NCI-H1436 treated with DMSO at 0.1 percent for 48 hours (cell line): ENCODE measurements at places on chromosomes 6 and 20.

DNA sequence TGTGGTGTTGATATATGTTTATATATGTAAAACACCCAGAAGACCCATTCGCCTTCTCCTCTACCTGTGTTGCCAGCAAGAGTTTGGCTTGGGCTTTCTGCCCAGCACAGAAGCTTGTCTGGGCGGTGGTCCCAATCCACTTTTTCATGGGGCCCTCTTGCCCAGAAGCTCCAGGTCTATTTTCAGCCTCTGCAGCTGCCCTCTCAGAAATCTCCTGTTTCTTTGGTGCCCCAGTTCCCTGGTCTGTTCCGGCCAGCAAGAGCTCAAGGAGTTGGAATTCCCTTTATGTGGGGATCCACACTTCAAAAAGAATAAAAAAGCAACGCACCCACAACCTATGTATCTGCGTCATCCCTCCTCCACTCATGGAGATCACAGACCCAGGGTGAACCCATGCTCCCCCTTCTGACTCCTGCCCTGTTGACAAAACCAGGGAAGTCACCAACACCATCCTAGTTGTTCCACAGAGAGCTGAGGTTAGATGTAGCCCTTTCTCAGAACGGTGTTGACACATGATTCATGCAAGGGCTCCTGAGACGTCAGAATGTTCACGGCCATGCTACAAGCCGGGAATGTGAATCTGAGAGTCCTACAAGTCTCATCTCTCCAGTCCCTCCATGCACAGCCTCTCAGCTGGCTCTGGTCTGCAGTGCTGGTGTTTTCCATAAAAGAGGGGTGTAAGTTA, 156.8 kb upstream of the RIN2 start:
- no peak for DNase-seq

GRCh38 chr6:146670161-146670560, 71.4 kb downstream of the ADGB start:
- DNase-seq: no peak

- DNase-seq: no peak
Observed at GRCh38 chr6:89387516-89388201, 24.4 kb downstream of the RRAGD start.

- DNase-seq: no peak
Observed at GRCh38 chr6:29792123-29793035, 35.2 kb upstream of the HLA-G start.

- no peak for DNase-seq
Observed at GRCh38 chr6:17902974-17903373, 84.5 kb downstream of the KIF13A start.

DNA sequence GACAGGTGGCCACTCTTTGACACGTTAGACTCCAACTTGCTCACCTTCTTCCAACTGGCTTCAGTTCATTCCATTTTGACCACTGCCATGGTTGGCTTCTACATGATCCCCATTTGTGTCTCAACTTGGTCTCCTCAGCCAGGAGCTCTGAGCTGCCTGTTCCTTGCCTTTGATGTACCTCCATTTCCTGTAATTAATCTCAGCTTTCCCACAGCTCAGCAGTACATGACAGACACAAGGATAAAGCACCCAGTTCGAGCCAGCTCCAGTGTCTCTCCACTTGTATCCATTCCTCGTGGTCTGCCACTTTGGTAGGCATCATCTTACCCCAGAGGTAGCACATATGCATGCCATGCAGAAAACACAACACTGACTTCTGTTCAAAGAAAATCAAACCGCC, 161.0 kb downstream of the TSHZ2 start:
- no peak for DNase-seq

- DNase-seq: no peak
Observed at GRCh38 chr6:33742837-33743236, 3.9 kb downstream of the IP6K3 start.

DNA sequence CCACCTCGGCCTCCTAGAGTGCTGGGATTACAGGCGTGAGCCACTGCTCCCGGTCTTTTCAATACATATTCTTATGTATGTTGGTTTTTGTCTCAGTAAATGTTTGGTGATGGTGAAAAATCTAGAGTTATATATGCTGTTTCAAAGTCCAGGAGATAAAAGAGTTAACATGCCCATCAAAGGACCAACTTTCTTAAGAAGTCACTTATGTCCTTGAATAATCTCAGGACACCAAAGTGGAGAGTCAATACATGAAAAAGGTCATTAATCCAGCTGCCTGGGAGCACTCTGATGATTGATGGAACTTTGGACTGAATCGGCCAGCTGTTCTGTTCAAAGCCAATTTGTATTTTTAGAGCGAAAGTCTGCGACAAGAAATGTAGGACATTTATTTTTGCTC, 59.8 kb upstream of the HDAC2 start:
- no peak for DNase-seq

DNA sequence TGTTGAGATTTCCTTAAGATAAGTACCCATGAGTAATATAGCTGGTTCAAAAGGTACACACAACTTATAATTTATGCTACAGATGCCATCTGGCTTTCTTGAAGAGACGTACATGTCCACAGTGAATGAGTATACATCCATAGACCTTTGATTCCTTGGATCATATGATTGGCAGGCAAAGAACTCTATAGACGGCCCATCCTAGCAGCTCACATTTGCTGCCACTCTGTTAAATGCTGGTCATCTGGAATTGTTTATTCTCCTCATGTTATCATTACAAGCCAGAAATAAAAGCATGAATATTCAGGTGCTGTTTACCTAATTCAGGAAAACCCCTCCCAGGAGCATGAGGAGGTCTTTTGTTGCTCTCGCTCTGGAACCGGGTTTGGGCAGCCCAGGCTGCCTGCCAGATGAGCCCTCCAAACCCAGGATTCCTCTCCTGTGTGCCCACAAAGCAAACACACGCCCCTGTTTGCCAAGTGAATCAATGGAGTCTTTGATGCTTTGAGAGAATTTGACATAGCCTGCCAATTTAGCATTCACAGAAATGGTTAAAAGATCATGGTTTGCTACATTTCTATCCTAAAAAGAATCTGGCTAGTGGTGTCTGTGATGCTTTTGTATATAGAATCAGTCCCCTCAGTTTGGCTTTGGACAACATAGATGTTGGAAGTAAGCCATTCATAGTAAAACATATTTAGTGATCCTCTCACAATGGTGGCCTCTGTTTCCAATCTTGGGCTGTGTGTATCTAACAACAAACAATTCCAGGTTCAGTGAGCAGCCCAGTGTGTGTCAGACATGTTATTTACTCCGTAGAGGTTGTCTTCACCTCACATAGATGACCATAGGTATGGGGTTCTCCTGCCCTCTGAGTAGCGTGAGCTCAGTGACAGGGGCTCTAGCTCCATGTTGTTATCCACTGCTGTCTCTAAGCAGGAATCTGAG, 17.5 kb upstream of the PLCG1 start:
- no peak for DNase-seq

- no peak for DNase-seq
Observed at GRCh38 chr6:54267798-54268197, 40.4 kb upstream of the TINAG start.

- no peak for DNase-seq
Observed at GRCh38 chr20:48794360-48794759, 33.4 kb downstream of the PREX1 start.

GRCh38 chr20:3777381-3777715, 3.9 kb downstream of the SPEF1 start:
- no peak for DNase-seq

GRCh38 chr20:31605902-31606803, 1.1 kb downstream of the ID1 start:
- DNase-seq: no peak

DNA sequence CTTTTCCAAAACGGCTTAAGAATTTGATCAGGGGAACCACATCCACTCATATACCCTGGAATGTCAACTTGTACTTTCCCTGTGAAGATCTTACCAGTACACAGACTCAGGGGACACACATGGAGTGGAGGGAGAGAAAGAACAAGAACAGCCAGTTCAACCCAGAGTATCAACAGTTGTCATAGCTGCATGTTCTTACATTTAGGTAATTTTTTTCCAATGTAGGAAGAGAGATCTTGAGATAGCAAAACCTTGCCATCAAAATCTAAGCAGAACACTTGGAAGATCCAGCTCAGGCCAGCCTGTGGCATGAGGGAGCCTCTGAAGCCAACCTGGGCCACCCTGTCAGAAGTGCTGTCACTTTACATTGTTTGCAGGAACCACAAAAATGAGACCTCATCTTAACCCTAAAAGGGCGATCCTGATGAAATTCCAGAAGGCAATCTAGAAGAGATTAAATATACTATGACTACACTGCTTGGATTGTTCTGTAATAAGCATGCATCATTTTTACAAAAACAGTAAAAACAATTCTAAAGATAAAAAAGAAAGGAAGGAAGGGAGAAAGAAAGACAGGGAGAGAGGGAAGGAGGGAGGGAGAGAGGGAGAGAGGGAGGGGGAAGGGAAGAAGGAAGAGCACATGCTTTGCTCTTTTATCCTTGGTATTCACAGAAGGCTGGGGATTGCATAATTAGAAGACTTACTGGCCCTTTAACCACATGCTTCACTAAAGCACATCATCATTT, 124.7 kb upstream of the TCF21 start:
- no peak for DNase-seq

DNA sequence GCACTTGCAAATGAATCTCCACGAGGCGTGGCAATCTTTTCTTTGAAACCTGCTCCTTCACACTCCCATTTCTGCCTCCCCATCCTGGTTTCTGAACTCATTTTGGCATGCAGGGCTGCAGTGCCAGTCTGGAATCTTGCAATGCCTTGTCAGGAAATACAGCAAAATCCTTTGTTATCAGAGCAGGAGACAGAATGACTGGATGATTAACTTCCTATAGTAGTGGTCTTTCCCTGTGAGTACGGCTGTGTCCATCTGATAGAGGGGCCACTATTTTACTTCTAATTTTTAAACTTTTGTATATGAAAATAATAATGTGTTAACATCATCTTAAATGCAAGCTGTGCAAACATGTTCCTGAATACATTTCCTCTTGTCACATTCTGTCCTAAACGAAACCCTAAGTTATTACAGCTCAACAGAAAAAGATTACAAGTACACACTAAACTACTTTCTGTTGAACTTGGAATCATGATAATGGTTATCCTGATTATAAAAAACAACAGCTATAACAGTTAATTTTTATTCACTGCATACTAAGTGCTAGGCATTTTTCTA, 140.2 kb downstream of the KIF13A start:
- no peak for DNase-seq

DNA sequence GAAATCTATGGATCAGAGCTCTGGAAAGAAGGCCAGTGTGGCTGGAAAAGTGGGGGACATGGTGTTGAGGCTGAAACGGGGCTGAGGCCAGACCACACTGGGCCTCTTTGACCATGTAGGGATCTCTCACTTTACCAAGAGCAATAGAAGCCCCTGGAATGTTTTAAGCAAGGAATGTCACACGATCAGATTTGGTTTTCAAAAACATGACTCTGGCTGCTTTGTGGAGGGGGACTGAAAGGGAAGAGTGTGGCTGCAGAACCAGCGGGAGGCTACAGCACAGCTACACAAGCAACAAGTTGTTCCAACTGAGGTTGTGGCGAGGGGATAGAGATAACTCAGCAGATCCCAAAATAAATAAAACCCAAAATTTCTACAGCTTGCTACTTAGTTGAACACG, 346.0 kb downstream of the NRN1 start:
- DNase-seq: no peak

- DNase-seq: peak; percentile 36
Observed at GRCh38 chr6:28353981-28354676, 4.4 kb downstream of the ZKSCAN3 start.

- no peak for DNase-seq
Observed at GRCh38 chr6:7060769-7061516, 46.8 kb upstream of the RREB1 start.

- no peak for DNase-seq
Observed at GRCh38 chr6:150238336-150238741, 95.5 kb downstream of the PPP1R14C start.

DNA sequence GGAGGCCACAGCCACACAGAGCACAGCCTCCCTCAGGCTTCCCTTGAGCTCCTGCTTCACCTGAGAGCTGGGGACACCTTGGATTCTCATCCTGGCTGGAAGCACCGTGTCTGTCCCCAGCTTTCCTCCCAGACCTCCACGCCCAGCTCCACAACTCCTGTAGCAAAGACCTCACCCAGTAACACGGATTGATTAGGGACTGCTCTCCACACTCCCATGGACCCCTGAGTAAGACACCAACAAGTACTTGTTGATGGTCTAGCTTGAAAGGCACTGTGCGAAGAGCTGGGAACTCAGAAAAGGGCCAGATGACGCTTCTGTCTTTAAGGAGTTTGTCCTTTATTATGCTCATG, 109.6 kb downstream of the DLL1 start:
- DNase-seq: no peak

GRCh38 chr6:1749041-1749440, 139.3 kb downstream of the FOXC1 start:
- no peak for DNase-seq

DNA sequence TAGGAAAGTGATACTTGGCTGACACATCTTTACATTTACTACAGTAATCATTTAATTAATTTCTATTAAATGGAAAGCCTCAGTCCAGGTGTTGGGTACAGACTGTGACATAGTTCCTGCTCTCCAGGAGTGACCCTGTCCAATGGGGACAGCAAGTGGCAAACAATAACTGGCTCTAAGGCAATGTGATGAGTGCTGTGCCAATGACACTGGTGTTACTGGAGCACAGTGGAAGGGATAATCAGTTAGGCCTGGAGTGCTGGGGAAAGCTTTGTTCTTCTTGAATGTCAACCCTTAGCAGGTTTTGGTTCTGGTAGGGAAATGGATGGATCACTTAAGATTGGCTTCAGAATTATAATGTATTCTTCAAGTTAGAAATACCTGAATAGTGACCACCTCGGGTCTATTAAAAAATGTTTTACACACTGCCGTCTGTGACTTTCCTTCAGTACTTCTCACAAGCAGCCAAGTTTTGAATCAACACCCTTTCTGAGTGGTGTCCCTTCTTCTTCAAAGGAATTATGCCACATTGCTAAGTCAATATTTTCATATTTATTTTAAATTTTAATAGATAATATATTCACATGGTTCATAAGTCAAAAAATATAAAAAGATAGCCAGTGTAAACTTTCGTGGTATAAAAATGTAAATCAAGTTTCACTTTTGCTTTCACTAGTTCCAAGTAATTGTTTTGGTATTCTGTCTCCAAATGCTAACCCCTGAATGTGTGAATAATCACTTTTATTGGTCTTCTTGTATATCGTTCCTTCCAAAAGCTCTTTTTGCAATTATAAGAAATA, 9.6 kb downstream of the CMTR1 start:
- DNase-seq: no peak

DNA sequence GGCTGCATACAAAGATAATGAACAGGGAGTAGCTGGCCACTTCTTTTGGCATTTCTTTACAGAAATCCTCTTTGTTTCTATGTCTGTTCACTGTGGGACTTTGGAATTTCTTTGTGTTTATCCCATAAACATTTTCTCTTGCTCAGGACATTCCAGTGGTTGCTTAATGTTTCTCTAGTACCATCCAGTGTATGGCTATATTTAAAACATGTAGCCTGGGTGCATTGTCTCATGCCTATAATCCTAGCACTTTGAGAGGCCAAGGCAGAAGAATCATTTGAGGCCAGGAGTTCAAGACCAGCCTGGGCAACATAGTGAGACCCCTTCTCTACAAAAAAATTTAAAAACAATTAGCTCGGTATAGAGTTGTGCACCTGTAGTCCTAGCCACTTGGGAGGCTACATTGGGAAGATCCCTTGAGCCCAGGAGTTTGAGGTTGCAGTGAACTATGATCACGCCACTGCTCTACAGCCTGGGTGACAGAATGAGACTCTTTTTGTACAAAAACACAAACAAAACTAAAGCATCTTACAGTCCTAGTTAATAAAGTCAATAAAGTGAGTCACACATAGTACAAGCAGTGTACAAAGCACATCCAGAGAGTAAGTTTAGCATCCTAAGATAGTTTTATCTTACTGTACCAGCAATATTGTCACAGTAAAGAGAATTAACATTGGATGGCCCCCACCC, 63.3 kb downstream of the ZFAND3 start:
- no peak for DNase-seq

GRCh38 chr20:7798176-7798575, 142.1 kb downstream of the HAO1 start:
- no peak for DNase-seq
